ENCODE measurements at places on chromosomes 1 and 21.

GRCh38 chr1:29121936-29122681, 1.6 kb downstream of the TMEM200B start:
- no peak for DNase-seq

GRCh38 chr1:1603671-1604373, 3.9 kb upstream of the FNDC10 start:
- no peak for DNase-seq

DNA sequence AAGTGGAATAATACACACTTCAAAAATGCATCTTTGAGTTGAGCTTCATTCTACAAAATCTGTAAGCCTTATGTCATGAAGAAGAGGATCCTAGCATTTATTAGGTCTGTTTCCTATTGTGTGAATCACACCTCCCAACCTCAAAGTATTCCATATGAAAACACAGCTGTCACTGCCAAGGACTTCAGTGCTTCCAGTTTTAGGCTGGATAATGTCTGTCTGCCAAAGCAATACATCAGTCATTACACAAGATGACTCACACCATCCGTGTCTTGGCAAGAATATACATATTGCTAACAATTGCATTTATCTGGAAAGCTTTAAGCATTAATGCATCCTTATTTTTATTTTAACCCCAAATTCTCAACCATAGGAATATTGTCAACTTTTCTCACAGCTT, 125.7 kb upstream of the TMPRSS15 start:
- DNase-seq = no peak

GRCh38 chr1:229199261-229200243, 71.4 kb upstream of the RAB4A start:
- DNase-seq = no peak

- no peak for DNase-seq
These were observed 471.7 kb upstream of the B3GALT2 start for GRCh38 chr1:193658081-193658480.

DNA sequence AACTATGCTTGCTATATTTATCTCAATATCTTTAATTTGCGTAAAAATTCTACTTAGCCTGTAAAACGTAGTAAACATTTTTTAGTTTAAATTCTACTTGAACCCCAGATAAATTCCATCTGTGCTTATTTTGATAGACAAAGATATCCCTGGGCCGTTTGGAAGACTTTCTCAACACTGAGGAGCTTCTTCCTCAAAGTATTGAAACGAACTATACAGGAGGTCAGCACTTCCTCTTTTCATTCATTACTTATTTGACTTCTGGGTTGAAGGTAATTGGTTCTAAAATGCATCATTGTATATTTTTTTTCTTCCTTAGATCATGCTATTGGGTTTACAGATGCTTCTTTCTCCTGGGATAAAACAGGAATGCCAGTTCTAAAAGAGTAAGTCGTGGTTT, 74.7 kb downstream of the HSPA13 start:
- DNase-seq = no peak

DNA sequence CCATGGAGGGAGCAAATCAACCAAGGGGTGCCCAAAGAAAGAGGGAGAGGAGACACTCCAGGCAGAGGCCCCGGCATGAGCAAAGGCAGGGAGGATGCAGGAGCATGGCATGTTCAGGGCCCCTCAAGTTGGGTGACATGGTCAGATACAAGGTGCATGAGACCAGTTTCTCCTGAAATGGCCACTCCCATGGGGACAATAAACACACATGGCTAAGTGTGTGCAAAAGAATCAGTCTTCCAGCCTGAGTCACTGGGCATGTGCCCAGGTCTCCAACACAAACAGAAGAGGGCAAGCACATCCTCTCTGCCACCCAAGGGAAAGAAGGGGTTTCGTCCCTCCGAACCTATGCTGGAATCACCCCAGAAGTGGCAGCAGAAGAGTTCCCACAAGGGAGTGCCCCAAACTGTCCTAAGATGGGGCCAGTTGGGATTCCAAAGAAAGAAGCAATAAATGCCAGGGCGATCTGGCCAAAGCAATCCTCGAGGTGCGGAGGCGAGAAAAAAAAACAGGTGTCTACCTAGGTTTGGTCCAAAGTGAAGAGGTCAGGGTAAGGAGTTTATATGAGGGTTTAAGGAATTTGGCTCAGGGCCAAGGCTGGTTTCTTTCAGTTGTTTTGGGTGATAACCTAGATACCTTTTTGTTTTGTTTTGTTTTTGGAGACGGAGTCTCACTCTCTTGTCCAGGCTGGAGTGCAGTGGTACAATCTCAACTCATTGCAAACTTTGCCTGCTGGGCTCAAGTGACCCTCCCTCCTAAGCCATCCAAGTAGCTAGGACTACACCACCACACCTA, 13.2 kb downstream of the CASP9 start:
- no peak for DNase-seq

GRCh38 chr1:177306981-177307380, 136.2 kb downstream of the BRINP2 start:
- DNase-seq = no peak

DNA sequence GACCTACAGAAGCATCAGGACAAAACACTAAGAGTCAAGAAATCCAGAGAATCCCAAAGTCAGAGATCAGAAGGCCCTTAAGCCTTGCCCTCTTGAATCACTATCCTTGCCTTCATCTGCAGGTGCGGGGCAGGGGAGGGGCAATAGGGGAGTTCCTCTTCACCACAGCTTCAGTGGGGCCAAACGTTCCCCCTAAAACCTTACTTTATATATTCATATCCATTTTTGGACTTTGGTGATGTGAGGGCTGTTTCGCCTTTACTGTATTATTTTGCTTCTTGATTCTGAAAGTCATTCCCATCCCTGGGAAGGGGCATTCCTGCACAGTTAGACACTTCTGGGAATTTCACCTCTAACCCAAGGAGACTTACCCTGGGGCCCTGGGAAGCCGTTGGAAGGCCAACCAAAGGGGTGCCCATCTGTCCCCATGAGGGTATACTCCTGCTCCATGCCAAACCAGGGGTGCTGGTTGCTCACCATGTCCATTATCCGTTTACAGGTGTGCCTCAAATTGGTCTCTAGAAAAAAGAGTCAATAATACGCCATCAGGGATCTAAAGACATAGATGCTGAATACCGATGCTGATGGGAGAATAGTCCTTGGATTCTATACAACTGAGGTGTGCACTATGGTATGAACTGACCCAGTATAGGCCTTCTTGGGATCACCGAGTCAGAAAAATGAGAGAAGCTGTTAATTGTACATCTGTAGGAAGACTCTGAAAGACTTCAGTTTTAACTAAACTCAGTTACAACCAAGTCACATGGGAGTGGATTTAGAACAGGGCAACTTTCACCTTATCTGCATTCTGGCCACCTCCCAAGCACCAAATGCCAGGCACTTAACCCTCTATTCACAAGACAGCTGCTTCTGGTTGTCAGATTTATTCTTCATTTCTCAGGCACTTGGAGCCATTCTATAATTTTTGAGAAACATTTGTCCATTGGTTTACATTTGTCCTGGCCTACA, 5.4 kb downstream of the GLUL start:
- DNase-seq = no peak

All from hippocampal formation (tissue), 2 donors.